ENCODE measurements at places on chromosomes 7 and 10. TPM values are rescaled to one million over a fixed set of nuclear protein-coding genes. Genes with fewer than 3 reads are reported as not detected.

GRCh38 chr7:87206361-87206760, 13.2 kb downstream of the TMEM243 start:
- DNase-seq, result no peak

DNA sequence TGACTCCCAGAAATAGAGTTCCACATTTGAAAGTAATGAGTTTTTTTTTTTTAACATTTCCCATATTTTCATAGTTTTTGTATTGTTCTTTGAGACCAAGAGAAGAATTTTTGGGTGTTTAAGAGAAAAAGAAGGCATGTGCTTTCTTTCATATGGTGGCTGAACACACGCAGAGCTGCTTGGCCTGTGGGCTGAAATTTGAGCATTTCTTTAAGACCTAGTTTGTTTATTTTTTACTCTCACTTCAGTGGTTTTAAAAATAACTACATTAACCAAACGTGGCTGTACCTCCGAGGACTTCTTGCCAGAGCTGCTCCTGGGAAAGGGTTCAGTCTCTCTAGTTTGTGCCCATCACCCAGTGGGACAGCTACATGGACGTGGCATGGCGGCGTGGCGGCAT, 58.3 kb downstream of the INPP5A start:
- DNase-seq, result no peak

GRCh38 chr7:41104631-41105030, 598.3 kb downstream of the INHBA start:
- DNase-seq, result no peak

- DNase-seq, result no peak
Observed at GRCh38 chr7:45230083-45230482, 72.5 kb downstream of the RAMP3 start.

DNA sequence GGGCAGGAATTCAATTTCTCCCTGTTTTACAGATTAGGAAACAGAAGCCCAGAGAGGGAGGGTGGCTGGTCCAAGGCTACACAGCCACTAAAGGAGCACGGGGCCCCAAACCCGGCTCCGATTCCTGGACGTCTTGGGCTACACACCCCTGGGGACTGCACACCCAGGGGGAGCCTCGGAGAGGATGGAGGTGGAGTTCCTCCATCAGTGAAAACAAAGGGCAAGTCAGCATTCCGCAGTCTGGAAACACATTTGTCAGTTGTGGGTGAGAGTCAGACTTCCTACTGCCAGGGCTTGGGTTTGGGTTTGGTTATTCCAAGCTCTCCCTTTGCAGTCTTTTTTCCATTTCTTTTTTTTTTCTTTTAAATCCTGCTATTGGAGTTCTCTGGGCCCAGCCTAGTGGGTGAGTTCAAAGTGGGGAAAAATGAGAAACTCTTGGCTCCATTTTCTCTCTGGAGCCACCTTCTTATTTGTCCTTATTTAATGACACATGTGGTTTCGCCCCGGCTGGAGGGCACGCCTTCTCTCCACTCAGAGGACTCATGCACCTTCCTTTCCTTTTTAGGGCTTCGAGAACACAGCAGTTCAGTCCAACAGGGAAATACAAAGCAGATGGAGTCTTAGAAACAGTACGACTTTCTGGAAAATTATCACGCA, 59.9 kb upstream of the AQP1 start:
- DNase-seq, result peak; percentile 89

- DNase-seq, result no peak
Observed at GRCh38 chr10:32246685-32247084, 100.3 kb downstream of the EPC1 start.

- peak; percentile 85 for DNase-seq
Observed at GRCh38 chr7:151249034-151249731, 689 bp upstream of the SMARCD3 start.

DNA sequence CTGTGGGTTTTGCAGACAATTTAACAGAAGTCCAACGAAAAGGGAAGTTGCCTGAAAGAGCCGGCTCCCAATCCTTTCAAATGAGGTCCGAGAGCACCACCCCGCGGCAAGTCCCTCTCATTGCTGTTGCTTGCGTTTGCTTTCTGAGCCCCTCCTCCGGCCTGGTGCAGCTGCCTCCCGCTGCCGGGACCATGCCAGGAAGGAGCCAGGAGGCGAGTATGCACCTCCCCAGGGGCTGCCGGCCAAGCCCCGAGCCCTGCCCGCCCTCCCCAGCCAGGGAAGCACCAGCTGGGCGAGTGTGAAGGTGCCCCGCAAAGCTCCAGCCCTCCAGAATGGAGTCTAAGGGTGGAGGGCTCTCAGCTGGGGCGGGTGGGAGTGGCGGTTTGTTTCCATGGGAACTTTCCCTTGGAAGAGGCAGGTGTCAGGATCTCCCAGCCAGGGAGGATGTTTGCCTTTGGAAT, 25.8 kb upstream of the PPP2R2D start:
- peak; percentile 80 for DNase-seq

DNA sequence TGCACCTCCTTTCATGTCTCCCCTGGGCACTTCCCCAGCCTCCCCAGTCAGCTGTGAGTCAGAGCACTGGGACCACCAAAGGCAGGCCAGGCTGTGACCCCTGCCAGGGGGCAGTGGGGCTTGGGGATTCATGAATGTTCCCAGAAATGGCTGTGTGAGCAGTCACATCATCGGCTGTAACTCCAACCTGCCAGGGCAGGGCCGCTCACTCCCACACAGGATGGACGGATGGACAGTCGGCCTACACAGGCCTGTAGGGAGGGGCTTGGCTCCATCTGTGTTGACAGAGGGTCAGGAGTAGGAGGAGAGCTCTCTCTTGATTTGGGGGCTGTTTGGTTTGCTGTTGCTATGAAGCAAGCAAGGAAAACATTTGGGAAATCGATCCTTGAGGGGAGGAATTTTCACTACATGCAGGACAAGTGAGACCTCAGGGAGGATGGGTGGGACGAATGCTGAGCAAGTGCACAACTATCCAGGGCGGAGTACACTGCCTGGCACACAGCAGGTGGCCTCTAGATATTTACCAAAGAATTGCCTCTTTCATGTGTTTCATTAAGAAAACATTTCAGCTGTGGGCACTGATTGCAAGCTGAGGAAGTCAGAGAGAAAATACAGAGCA, 2.9 kb upstream of the IGFBP1 start:
- DNase-seq, result no peak

The HOXA13 gene
- total RNA-seq, result 35.3 TPM

The HABP2 gene
- total RNA-seq, result not detected

The PRPS1L1 gene
- not detected for total RNA-seq

Measured in sigmoid colon (tissue), 7 donors.